ENCODE measurements at places on chromosomes 1 and 21.
A peak's percentile ranks its signal among the peaks of the same experiment; 100 is the strongest.

- no peak for DNase-seq
Measured at GRCh38 chr1:31423418-31423947, 10.5 kb downstream of the SERINC2 start.

DNA sequence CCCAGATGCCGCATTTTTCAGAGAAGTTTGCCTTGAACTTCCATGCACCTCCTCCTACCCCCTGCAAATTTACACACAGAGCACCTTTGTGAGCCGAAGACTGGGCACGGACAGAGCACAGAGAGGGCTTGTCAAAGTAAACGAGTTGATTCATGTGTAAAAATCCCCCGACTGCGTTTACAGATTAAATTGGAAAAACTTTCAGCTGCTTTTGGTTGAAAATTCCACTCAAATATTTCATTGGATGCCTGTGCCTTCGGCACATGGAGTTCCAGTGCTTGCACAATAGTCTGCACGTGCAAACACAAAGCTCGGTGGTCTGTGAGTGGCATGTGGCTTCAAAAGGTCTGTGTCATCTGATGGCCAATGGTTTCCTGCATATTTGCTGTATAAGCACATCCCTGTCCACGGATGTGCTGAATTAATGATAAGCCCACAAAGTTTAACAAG lies 177.5 kb downstream of the SETD4 start:
- no peak for DNase-seq

DNA sequence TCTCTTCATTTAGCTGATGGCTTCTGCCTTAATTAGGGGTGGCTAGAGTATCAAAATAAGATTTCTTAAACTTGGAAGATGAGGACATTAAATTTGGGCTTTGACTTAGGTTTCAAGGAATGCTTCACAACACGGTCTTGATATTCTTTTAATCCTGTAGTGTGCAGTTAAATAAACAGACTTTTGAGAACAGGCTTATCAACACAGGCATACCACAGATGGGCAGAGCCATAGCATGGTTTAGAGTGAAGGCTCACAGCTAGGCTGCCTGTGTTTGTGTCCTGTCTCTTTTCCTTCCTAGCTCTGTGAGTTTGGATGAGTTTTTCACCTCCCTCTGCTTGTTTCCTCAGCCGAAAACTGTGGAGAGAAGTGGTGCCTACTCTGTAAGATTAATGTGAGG lies 102.3 kb upstream of the IPO9 start:
- DNase-seq, result no peak

- no peak for DNase-seq
Measured at GRCh38 chr1:221122501-221122900, 243.3 kb downstream of the HLX start.

- no peak for DNase-seq
Measured at GRCh38 chr21:38133240-38133639, 123.6 kb upstream of the KCNJ15 start.

- no peak for DNase-seq
Measured at GRCh38 chr1:223708001-223708359, 4.4 kb upstream of the CAPN2 start.

DNA sequence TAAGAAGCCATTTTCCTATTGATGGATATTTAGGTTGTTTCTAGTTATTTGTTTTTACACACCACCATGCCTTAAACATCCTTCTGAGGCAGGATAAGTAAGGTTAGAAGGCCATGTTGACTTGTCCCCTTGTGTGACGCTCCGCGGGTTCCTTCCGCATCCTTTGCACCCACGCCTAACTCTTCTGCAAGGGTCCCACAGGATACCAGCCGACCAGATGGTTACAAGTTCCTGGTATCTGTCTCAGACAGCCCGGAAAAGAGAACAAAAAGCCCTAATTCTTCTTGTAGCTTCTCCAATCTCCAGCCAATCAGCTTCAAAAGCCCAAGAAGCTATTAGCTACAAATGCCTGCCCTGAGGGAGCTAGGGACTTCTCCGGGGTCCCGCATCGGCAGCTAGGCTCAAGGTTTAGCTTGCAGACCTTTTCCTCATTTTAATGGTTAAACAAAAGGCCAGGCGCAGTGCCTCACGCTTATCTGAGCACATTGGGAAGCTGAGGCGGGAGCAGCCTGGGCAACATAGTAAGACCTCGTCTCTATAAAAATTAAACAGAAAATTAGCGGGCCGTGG lies 4.9 kb upstream of the OTUD3 start:
- no peak for DNase-seq

- no peak for DNase-seq
Measured at GRCh38 chr1:234933475-234933874, 195.2 kb downstream of the TOMM20 start.

- no peak for DNase-seq
Measured at GRCh38 chr1:1529321-1529720, 11.1 kb downstream of the TMEM240 start.

DNA sequence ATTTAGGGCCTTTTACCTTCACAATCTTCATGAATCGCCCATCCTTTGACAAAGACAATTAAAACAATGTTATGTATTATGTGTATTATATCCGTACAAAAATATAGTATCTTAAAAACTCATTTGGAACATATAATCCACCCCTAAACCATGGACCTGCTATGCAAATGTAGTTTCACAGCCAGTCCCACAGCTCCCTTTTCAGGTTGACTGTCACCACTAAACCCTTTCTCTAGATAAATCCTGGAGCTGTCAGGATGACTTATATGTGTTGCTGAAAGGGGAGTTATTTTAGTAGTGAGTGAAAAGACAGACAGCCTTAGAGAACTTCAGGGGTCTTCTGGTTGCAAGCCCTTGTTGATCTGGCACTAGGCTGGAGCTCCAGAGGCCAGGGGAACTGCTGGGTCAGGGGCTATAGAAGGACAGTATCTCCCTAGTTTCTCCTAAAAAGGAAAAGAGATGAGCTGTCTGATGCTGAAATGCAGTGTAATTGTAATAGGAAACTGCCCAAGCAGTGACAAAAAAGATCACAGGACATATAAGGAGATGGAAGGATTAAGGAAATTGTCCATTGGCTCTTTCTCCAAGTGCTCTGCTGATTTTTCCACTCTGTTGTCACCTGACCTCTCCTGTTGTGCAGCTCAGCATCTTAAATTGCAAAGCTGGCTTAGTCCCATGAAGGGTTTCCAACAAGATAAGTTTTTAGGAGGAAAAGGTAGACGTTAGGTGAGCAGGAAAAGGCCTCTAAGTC lies 127.7 kb downstream of the S1PR1 start:
- no peak for DNase-seq

- peak; percentile 27 for DNase-seq
Measured at GRCh38 chr1:101474039-101474665, 237.3 kb downstream of the S1PR1 start.

GRCh38 chr1:207243442-207244408 lies 77.8 kb upstream of the CD55 start:
- DNase-seq, result no peak

GRCh38 chr1:151324390-151324930 lies 2.8 kb downstream of the PI4KB start:
- DNase-seq, result no peak

DNA sequence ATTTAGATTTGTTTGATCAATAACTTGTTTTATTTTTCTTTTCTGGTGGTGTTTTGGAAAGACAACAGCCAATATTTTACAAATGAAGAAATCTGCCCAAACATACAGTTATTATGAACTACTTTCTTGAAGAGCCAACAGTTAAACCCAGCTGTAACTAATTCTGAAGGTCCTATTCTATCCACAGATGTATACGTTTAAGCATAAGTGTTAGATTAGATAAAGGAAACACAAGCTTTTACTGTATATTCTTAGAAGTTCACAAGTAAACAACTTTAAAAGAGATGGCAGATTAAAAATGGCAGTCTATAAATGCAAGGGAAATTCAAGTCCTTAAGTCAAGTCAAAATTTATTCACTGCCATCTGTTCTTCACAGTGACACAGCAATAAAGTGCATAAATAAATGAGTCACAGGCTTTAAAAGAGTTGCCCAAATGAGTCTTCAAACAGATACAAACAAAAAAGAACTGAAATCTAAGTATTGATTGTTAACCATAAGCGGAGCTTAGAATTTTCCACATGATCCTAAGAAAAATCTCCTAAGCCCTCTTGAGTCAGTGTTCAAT lies 49.9 kb upstream of the KCNH1 start:
- DNase-seq, result no peak

Measured in neuronal stem cell (in vitro differentiated cells).